ENCODE measurements at places on chromosomes 6 and 20.

DNA sequence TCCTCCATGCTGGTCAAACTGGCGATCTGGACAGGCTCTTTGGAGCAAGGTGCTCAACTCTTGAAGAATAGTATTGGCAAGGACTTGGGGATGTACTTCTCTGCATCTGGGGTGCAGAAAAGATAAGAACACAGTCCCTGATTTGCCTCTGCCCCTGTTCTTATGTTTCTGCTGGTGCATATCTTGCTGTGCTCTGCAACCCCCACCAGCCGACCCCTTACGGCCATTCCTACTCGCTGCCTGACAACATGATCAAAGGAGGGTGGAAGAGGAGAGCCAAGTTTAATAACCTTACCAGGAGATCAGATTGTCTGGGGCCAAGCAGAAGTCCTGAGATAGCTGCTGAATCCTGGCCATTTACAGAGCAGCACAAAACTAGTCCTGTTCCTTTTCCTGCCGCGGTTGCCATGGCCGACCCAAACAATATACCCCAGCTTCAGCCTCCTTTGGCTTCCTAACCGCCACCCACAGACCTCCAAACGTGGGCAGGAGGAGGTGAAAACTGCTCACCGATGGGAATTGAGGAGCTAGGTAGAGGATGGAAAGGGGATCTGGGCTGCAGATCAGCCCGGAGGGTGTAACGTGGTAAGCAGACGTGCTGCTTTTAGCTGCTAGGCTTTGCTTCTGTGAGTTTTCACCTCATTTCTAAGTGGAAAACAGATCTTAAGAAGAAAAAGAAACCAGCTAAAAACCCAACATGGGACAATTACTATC, 60.9 kb downstream of the ATXN1 start:
- DNase-seq: no peak

DNA sequence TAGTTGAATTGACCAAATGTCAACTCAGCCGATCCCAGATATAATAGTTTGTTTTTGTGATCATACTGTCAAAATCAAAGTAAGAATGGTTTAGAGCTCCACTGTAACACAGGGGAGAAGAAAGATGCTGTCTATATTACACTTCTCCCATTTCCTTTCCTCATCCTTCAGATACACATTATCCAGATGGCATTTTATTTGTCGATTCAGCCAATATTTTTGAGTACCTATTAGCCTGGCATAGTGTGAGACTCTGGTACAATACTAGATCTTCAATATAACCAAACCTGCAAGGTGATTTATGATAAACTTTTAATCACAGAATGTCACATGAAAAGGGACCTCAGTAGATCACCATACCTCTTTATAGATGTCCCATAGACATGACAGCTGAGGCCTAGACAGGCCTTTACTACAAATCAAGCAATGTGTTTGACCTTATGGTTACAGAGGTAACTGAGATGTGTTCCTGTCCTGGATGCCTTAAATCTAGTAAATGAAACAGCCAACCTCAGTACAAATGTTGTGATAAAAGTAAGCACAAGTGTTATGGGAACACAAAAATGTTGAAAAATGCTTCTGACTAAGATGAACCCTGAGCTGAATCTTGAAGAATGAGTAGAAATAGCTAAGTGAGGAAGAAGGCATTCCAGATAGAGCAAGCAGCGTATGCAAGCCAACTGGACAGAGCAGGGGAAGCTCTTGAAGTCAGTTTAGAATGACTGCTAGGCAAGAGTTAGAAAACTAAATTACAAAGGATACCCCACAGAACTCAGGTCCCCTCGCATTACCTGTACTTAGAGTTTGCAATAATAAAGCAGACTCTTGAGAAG, 1.9 kb downstream of the FBXO9 start:
- no peak for DNase-seq

GRCh38 chr6:155272353-155273232, 8.8 kb downstream of the CLDN20 start:
- DNase-seq: no peak

DNA sequence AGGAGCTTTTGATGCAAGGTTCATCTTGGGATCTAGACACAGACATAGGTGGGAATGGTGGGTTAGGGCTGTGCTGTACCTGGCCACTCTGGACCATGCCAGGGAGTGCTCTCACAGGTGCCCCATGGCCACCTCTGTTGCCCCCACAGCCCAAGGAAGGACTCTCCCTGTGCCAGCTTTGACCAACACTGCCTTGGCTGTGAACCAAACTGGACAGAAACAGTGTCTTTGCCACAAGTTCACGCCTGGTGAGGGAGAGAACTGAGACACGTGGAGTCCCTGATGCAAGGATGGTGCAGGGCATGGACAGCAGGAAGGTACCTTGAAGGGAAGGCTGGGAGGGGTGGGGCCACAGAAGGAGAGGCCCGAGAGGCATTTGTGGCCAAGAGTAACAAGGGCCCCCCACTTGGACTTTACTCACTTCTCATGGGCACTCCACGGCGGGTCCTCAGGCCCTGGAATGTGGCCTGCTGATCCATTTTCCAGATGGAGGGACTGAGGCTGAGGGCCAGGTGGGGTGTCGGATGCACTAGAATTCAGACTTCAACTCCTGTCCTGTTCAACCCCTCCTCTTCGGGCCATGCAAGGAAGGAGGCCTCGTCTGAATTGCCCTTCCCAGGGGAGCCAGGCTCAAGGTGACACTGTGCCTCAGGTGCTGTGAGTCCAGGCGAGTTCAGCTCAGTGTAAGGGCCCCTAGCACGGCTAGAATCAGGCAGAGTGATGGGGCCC, 103.3 kb downstream of the YTHDF1 start:
- DNase-seq: no peak

GRCh38 chr6:155850408-155850841, 394.8 kb upstream of the NOX3 start:
- no peak for DNase-seq

GRCh38 chr20:39676857-39677391, 714.8 kb downstream of the DHX35 start:
- no peak for DNase-seq

- DNase-seq: no peak
Observed at GRCh38 chr20:25517124-25517523, 68.2 kb downstream of the NINL start.

DNA sequence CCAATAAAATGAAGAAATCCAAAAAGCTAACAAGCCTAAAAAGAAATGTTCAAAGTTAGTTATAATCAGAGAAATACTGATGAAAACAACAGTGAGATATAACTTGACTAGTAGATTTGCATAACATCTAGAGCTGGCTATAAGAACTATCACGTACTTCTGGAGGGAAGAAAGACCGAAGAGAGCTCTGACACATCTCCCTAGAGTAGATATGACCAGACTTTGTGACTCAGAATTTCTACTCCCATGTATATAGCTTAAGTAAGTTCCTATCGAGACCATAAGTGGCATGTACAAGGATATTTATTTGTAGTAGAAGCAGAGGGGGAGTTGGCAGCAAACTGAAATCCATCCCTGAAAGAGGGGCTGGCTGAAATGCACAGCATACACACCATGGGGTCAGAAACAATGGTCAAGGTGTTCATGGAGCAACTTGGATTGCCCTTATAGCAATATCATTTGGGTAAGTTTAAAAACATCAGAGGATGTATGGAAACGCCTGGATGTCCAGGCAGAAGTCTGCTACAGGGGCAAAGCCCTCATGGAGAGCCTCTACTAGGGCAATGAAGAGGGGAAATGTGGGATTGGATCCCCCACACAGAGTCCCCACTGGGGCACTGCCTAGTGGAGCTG, 25.6 kb upstream of the IL17A start:
- no peak for DNase-seq

- no peak for DNase-seq
Observed at GRCh38 chr20:12012241-12013222, 94.8 kb downstream of the BTBD3 start.

DNA sequence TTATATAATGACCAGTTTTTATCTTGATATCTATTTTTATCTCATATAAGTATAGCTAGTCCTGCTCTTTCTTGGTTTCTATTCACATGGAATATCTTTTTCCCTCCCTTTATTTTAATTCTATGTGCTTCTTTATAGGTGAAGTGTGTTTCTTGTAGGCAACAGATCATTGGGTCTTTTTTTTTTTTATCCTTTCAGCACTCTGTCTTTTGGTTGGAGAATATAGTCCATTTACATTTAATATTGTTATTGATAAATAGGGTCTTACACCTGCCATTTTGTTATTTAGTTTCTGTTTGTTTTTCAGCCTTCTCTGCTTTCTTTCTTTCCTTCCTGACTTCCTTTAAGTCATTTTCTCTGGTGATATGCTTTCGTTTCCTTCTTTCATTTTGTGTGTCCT, 22.2 kb upstream of the LAMA2 start:
- no peak for DNase-seq

DNA sequence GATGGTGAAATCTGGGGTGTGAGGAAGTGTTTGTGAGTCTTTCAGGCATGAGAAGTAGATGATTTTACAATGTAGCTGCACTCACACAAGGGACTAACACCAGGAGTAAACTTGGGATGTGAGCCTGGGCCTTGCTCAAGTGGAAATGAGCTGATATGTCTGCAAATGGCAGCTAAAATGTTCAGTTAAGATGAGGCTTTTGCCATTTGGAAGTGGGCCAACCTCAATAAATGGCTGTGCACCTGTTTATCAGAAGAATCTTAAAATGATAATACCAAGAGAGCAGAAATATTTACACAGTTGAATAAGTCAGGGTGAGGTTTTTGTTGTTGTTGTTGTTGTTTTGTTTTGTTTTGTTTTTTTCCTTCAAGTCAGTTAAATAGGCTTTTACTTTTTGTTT, 25.7 kb upstream of the KLHL31 start:
- no peak for DNase-seq

GRCh38 chr6:56370561-56371211, 123.3 kb upstream of the COL21A1 start:
- no peak for DNase-seq

DNA sequence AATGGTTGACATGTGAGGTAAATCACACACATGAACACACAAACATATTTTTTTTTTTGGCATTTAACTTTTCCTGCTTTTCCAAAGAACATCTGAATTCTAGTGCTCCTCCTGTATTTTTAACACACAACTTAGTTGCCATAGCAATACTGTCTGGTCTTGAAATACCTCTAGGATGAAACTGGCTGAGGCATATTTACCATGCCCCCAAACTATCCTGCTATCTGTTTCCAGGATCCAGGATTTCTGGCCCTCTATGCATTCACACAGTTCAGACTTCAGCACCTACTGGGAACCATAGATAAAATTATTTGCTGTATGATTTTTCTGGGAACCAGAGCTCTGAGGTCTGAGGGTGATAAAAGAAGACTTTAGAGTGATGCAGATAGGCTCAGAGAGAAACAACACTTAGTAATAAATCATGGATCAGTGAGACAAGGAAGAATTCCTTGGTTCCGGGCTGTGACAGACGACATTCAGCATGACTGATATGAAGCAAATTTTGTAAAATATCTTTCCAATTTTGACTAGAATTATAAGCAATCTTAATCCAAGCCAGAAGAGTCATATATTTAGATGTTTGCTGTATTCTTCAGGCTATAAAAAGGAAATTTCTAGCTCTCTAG, 359.7 kb downstream of the BTBD9 start:
- DNase-seq: no peak

- DNase-seq: no peak
Observed at GRCh38 chr6:11393713-11394627, 143.6 kb upstream of the TMEM170B start.

DNA sequence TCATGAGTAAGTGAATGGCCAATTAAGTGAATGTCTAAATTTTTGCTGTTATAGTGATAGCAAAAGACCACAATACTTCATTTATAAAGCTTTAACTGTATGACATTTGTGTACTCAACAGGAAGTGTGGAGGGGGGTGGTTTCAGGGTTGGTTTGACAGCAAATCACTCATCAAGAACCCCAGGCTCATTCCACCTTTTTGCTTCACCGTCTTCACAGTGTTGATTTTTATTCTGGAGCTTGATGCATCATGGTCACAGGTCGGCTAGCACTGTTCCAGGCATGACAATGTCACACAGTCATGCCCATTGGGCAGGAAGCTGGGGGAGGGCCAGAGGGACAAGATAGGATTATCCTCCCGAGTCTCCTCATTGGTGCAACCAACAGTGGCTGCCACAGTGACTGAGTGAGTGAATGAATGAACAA, 75.0 kb downstream of the MDGA1 start:
- DNase-seq: no peak

DNA sequence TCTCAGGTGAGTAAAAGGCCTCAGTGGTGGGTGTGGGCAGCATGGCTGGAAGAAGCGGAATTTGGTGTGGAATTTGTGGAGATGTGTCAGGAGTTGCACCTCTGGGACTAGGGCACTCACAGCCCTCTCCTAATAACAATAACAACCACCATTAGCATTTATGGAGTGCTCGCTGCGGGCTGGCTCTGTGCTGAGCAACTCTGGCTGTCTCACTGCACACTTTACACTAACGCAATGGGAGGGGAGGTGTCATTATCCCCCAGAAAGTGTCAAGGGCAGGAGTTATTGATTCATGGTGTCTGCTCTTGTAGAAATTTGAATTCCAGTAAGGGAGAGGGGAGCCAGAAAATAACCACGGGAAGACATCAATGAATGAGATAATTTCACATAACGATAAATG, 22.7 kb upstream of the SCRT2 start:
- no peak for DNase-seq

- no peak for DNase-seq
Observed at GRCh38 chr20:44542890-44543289, 21.0 kb upstream of the SERINC3 start.

DNA sequence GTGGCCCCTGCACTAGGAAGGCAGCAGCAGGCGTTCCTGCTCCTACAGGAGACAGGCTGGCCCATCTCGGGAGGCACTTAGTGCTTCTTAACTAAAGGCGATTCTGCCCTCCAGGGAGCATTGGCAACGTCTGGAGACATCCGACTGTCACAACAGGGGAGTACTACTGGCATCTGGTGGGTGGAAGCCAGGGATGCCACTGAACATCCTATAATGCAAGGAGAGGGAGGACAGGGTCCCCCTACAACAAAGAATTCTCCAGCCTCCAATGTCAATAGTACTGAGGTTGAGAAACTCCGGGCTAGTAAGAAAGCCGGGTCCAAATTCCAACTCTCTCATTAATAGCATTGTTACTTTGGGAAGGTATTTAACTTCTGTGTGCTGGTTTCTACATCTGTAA, 119.4 kb upstream of the ARMC2 start:
- DNase-seq: no peak

GRCh38 chr20:47370850-47371782, 14.6 kb upstream of the ZMYND8 start:
- no peak for DNase-seq

DNA sequence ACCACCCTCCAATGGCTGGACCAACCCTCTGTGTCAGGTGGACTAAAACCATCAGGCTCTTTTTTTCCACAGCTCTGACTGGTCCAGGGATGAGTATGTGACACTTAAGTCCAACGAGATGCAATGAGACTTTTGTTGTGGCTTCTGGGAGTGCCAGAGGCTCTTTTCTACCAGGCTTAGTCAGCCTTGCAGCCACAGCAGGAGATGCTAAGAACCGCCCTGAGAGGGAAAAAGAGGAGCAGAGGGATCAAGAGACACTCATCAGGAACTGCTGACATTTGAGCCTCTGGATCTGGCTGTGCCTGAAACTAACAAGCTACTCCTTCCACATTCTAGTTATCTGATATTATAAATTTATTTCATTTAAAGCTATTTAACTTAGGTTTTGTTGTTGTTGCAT, 270.9 kb upstream of the SULF2 start:
- DNase-seq: no peak
